ENCODE measurements at places on chromosomes 6 and 20. TPM values are rescaled to one million over a fixed set of nuclear protein-coding genes. Genes with fewer than 3 reads are reported as not detected.

DNA sequence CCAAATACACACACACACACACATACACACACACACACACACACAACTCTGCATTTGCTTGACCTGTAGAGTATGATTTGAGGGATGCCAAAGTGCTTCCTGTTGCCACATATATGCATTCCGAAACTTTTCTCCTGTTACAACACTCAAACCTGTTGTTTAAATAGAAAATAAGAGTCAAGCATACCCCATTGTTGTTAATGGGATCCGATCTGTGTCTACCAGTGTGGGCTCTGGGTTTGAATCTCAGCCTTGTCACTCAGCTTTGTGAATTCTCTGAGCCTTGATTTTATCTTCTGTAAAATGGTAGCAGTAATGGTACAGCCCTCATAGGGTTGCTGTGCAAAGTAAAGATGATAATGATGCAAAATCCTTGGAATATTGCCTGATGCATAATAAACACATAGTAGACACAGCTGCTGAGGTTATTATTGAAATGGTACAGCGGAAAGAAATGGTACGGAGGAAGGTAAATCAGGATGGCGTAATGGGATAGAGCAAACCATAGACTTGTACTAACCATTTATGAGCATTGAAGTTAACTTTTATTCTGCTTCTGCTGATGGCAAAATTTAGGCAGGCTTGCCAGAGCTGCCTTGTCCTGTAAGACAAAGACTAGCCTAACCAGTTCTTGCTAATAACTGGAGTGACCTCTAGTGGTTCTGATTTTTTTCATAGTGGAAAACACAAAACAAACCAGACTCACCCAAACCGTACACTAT is 113.5 kb upstream of the PHACTR1 start:
- peak; percentile 16 for DNase-seq
- H3K27me3 ChIP-seq, result no peaks in the 10 kb centered on the region
- H3K4me3 ChIP-seq, result no peak overlapping the region
- H3K36me3 ChIP-seq, result no peaks in the 10 kb centered on the region
- H3K27ac ChIP-seq, result no peak overlapping the region

GRCh38 chr20:44610313-44610962 is 28.1 kb downstream of the PKIG start:
- H3K4me1 ChIP-seq, result peaks cover 17% of the 10 kb centered on the region
- no peak overlapping the region for H3K4me3 ChIP-seq
- no peaks in the 10 kb centered on the region for H3K27me3 ChIP-seq
- H3K36me3 ChIP-seq, result no peaks in the 10 kb centered on the region

- H3K4me1 ChIP-seq, result peaks cover 19% of the 10 kb centered on the region
- H3K4me3 ChIP-seq, result no peak overlapping the region
- H3K36me3 ChIP-seq, result no peaks in the 10 kb centered on the region
- peaks cover 13% of the 10 kb centered on the region for H3K27me3 ChIP-seq
- H3K27ac ChIP-seq, result no peak overlapping the region
Observed at GRCh38 chr6:20338156-20338555, 63.5 kb upstream of the E2F3 start.

ESR1 gene
- 0.50 TPM for total RNA-seq

GRCh38 chr6:40160826-40161225 is 226.6 kb upstream of the MOCS1 start:
- no peak overlapping the region for H3K27ac ChIP-seq
- no peaks in the 10 kb centered on the region for H3K36me3 ChIP-seq
- H3K27me3 ChIP-seq, result peaks cover 4% of the 10 kb centered on the region
- DNase-seq, result peak; percentile 6
- no peaks in the 10 kb centered on the region for H3K4me1 ChIP-seq
- no peak overlapping the region for H3K4me3 ChIP-seq

DNA sequence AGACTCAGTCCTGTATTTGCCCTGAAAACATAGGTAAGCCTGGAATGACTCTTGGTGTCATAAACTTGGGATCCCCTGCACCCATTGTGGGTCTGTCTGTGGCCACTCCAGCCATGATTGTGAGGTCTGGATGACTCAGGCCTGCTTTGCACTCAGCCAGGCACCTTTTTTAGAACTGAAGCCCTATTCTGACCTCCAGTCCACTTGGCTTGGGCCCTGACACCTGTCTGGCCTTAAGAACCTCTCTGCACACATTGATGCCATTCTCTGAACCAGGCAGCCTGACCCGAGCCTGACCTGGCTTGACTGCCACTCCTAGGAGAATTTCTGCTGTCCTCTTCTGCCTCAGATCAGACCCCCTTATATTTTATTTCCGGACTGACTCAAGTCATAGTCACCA is 383.7 kb downstream of the MAFB start:
- no peak overlapping the region for H3K4me3 ChIP-seq
- no peak for DNase-seq
- H3K27ac ChIP-seq, result no peak overlapping the region
- H3K4me1 ChIP-seq, result no peaks in the 10 kb centered on the region
- no peaks in the 10 kb centered on the region for H3K36me3 ChIP-seq

PRSS16 gene
- 31.3 TPM for total RNA-seq

RSPO3 gene
- total RNA-seq, result not detected

GRCh38 chr6:44504301-44504791 is 116.8 kb downstream of the CDC5L start:
- no peaks in the 10 kb centered on the region for H3K36me3 ChIP-seq
- no peaks in the 10 kb centered on the region for H3K4me1 ChIP-seq
- no peak for DNase-seq
- H3K27ac ChIP-seq, result no peak overlapping the region
- no peak overlapping the region for H3K4me3 ChIP-seq

DNA sequence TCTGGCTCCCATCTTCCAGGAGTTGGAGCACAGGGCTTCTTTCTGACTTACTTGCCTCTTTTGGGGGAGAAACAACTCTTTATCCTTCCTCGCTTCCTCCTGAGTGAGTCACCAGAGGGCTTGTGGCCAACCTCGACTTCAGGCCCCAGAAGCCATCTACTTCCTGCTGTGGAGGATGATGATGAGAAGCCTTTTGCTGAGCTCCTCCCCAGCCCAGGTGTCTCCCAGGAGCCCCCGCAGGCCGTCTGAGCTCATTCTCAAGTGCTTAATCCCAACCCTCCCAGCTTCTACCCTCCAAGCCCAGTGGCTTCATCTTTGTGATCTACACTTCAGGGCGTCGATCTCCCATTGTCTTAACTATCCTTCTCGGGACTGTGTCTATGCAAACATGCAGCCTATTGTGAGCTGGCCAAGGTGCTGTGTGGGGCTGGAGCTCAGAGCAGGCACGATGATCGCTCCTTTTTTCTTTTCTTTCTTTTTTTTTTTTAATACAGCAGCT is 27.9 kb downstream of the SDCBP2 start:
- DNase-seq, result peak; percentile 38
- peaks cover 8% of the 10 kb centered on the region for H3K36me3 ChIP-seq
- no peak overlapping the region for H3K27ac ChIP-seq
- H3K4me1 ChIP-seq, result peaks cover 9% of the 10 kb centered on the region

GRCh38 chr6:129032602-129033001 is 149.7 kb downstream of the LAMA2 start:
- no peaks in the 10 kb centered on the region for H3K27me3 ChIP-seq
- no peaks in the 10 kb centered on the region for H3K36me3 ChIP-seq
- no peak overlapping the region for H3K27ac ChIP-seq

GRCh38 chr6:150691463-150691862 is 91.8 kb downstream of the PLEKHG1 start:
- no peak for DNase-seq
- no peak overlapping the region for H3K27ac ChIP-seq

- H3K27me3 ChIP-seq, result no peaks in the 10 kb centered on the region
- H3K36me3 ChIP-seq, result no peaks in the 10 kb centered on the region
- H3K4me3 ChIP-seq, result no peak overlapping the region
- no peak for DNase-seq
- peaks cover 9% of the 10 kb centered on the region for H3K4me1 ChIP-seq
- no peak overlapping the region for H3K27ac ChIP-seq
Observed at GRCh38 chr6:138239774-138240173, 21.5 kb upstream of the PBOV1 start.

- H3K4me1 ChIP-seq, result peaks cover 13% of the 10 kb centered on the region
- DNase-seq, result no peak
- no peak overlapping the region for H3K27ac ChIP-seq
- H3K36me3 ChIP-seq, result no peaks in the 10 kb centered on the region
- H3K4me3 ChIP-seq, result no peak overlapping the region
- no peaks in the 10 kb centered on the region for H3K27me3 ChIP-seq
Observed at GRCh38 chr6:140380427-140381218, 1006.2 kb upstream of the CITED2 start.

GPR6 gene
- total RNA-seq, result not detected

- H3K4me1 ChIP-seq, result no peaks in the 10 kb centered on the region
- DNase-seq, result no peak
- H3K4me3 ChIP-seq, result no peak overlapping the region
- H3K27me3 ChIP-seq, result peaks cover 9% of the 10 kb centered on the region
- H3K27ac ChIP-seq, result no peak overlapping the region
Observed at GRCh38 chr20:17210983-17211382, 15.9 kb upstream of the PCSK2 start.

GRCh38 chr20:53642196-53643030 is 48.8 kb upstream of the ZNF217 start:
- peak overlapping the region; percentile 50 for H3K4me3 ChIP-seq
- peak overlapping the region; percentile 89 for H3K27ac ChIP-seq
- no peaks in the 10 kb centered on the region for H3K27me3 ChIP-seq
- H3K36me3 ChIP-seq, result peaks cover 11% of the 10 kb centered on the region
- H3K4me1 ChIP-seq, result peaks cover 9% of the 10 kb centered on the region

SNAI1 gene
- 0.81 TPM for total RNA-seq

DNA sequence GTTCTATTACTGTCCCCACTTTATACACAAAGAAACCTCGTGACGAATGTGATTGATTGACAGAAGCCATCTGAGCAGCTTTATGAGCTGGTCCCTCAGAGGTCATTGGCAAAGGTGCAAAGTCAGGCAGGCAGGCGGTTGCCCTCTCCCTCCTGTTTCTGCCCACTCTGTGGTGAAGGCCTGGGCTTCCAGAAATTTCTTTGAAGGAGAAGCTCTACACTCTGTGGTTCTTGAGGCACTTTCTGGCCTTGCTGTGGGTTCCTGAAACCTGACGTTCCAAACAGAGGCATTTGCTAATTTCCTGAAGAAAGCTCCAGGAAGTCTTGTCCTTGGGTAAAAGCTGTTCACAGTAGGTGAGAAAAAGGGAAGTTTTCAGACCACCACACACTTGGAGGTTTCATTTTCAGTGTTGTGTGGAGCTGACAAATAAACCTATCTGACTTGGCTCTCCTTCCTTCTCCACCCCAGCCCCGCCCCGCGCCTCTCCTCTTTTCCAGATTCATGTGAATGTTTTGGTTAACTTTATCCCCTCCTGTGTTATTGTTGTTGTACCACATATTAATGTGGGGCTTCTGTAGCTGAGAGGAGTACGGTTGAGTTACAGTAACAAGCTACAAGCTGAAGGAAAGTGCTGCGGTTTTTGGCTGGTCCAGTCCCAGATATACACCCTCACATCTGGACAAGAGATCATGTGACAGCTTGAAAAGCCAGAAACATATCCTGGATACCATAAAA is 274.1 kb downstream of the CLIC5 start:
- DNase-seq, result no peak
- H3K27ac ChIP-seq, result no peak overlapping the region
- H3K4me3 ChIP-seq, result no peak overlapping the region
- H3K36me3 ChIP-seq, result no peaks in the 10 kb centered on the region

COL21A1 gene
- 1.8 TPM for total RNA-seq

ZFP57 gene
- total RNA-seq, result 0.83 TPM

MYB gene
- 3.1 TPM for total RNA-seq

- no peak overlapping the region for H3K27ac ChIP-seq
- no peaks in the 10 kb centered on the region for H3K36me3 ChIP-seq
- H3K4me3 ChIP-seq, result no peak overlapping the region
- no peaks in the 10 kb centered on the region for H3K4me1 ChIP-seq
Observed at GRCh38 chr6:105649192-105649591, 246.3 kb upstream of the PREP start.

DNA sequence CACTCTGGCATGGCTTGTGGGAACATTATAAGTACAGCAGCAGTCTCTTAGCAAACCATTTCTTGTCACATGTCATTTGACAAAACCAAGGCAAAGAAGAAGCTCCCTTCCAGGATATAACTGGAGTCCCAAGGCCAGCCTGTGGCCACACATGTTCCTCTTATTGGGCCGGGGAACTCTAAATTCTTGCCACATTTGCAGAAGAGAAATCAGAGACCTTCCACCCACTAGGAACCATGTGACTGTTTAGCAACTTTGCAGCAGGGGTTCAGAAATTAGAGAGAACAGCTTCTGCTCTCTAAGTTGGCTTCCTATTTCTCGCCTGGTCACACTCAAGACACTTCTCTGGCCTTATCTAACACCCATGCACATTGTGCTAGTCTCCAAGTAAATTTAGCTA is 20.4 kb upstream of the MEP1A start:
- H3K4me1 ChIP-seq, result no peaks in the 10 kb centered on the region
- no peak for DNase-seq
- H3K27me3 ChIP-seq, result no peaks in the 10 kb centered on the region
- no peaks in the 10 kb centered on the region for H3K36me3 ChIP-seq
- no peak overlapping the region for H3K4me3 ChIP-seq
- no peak overlapping the region for H3K27ac ChIP-seq

- H3K36me3 ChIP-seq, result no peaks in the 10 kb centered on the region
- H3K4me3 ChIP-seq, result no peak overlapping the region
- DNase-seq, result no peak
- H3K27me3 ChIP-seq, result no peaks in the 10 kb centered on the region
Observed at GRCh38 chr6:90739339-90739738, 152.5 kb upstream of the MAP3K7 start.

GRCh38 chr6:73519926-73520687 is 725 bp downstream of the EEF1A1 start:
- DNase-seq, result peak; percentile 78
- H3K36me3 ChIP-seq, result peaks cover 89% of the 10 kb centered on the region
- H3K27ac ChIP-seq, result peak overlapping the region; percentile 99
- peak overlapping the region; percentile 92 for H3K4me3 ChIP-seq

GRCh38 chr6:17923401-17923863 is 64.0 kb downstream of the KIF13A start:
- no peak for DNase-seq
- H3K27me3 ChIP-seq, result no peaks in the 10 kb centered on the region
- no peak overlapping the region for H3K4me3 ChIP-seq
- H3K27ac ChIP-seq, result no peak overlapping the region
- no peaks in the 10 kb centered on the region for H3K36me3 ChIP-seq
- no peaks in the 10 kb centered on the region for H3K4me1 ChIP-seq

MDFI gene
- total RNA-seq, result 23.9 TPM

DNA sequence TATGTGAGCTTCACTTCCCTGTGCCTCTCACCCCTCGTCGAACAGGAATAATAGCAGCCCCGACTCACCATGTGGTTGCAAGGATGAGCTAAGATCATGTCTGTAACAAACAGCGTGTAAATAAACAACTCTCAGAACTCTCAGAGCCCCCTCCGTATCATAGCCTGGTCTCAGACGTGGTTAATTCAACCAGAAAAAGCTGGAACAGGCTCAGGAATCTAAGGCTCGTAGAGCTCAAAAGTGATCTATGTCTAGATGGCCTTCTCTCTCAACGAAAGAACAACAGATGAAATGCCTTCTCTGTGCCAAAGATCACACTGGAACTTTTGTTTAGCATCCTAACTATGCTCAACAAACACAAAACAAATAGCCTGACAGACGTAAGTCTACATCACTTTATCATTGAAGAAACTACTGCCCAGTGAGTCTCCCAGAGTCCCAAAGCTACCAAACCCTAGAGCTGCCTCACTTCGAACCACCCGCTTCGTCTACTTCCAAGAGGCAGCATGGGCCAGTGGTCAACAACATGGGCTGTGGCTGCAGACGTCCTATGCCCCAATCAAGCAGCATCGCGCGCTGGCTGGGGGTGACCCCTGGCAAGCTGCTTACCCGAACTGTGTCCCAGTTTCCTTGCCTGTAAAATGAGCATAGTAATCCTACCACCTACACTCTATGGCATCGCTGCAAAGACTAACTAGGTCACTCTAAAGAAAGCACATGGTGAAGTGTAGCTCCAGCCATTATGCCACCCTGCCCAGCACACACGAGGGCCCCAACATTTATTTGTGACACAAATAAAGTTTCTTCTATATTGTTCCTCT is 35.1 kb downstream of the NFATC2 start:
- peaks cover 5% of the 10 kb centered on the region for H3K36me3 ChIP-seq
- DNase-seq, result no peak
- H3K4me1 ChIP-seq, result no peaks in the 10 kb centered on the region
- H3K27me3 ChIP-seq, result no peaks in the 10 kb centered on the region
- H3K27ac ChIP-seq, result no peak overlapping the region

IMPG1 gene
- total RNA-seq, result not detected

Data from Calu3 (cell line).